Midbrain (tissue), 1 donor: ENCODE measurements at places on chromosomes 3 and 15.

DNA sequence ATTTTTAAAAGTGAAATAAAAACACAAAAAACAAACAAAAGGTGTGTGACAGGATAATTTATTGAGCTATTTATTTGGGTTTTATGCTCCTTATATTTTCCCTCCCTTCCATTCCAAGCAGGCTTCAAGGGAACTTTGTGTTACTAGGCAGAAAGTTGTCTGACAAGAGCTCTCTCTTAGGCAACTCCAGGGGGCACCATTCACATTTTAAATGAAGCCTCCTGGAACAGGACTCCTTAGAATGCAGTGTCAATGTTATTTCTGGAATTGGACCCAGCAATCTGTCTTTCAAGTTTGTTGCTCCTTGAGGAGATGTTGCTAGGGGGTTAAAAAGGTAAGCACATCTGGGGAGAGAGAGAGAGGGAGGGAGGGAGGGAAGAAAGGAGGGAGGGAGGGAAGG is 5.4 kb upstream of the RFX7 start:
- DNase-seq: no peak

DNA sequence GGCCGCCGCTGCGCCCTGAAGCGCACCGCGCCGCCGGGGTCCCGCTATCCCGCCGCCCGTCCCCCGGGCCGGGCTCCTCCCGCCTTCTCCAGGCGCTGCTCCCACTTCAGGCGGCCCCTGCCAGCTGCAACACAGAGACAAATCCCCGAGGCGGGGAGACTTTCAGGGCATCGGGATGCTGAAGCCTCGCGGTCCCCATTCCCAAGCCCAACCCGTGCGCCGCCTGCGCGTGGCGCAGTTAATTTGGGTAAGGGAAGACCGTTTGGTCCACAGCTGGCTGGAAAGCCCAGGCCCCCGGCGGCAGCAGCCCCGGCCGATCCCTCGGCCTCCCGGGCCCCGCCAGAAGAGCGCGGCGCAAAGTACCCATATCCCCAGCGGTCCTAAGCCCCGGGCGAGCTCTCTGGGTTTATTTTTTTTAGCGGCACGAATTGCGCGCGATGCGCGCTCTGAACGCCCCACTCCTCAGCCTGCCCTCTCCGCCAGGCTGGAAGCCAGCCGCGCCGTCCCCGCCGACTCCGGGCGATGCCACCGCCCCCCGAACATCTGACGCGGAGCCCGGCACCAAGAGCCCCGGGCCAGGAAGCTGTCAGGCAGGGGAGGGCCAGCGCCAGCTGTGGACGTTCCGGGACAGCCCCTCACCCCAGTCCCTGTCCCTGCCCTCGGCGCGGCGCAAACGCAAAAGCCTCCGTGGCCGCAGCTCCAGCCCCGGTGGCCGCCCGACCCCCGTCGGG is 517 bp downstream of the FBN1 start:
- peak; percentile 86 for DNase-seq

DNA sequence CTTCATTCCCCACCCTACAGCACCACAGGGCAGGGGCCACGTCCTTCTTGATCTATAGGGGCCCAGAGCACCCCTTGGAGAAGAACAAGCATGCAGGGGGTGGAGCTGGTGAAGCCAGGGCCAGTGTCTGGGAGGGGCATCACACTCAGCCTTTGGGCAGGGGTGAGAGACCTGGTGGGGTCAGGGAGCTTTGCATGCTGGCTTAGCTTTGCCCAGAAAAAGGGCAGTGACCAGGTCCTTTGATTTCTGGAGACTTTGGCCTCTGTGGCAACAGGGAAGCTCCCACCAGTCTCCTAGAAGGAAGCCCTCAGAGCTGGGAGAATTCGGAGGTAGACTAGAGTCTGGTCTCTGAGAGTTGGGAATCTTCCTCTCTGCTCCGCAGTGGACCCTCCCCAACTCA is 990 bp downstream of the ITIH4 start:
- DNase-seq: no peak

DNA sequence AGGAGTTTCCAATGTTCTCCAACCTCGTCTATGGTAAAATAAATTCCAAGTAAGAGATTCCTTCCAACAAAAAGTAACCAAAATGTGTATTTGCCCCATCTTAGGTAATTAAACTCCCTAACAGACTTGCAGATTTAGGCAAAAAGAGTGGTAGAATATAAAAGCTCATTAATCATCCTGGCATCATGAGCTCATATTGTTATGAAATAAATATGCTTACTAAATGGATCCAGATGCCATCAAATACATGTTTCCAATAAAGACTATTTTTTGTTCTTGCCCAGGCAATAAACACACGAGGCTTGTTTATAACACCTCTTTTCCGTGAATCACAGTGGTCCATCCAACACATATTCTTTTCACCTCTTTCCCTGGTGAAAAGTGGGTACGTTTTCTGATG is 189.4 kb downstream of the THSD4 start:
- DNase-seq: no peak
